ENCODE measurements at places on chromosomes 7 and 10.

GRCh38 chr10:100806356-100806645, 60.9 kb downstream of the PAX2 start:
- no peak for DNase-seq

GRCh38 chr10:13978533-13979115, 352.1 kb downstream of the FRMD4A start:
- DNase-seq: no peak

DNA sequence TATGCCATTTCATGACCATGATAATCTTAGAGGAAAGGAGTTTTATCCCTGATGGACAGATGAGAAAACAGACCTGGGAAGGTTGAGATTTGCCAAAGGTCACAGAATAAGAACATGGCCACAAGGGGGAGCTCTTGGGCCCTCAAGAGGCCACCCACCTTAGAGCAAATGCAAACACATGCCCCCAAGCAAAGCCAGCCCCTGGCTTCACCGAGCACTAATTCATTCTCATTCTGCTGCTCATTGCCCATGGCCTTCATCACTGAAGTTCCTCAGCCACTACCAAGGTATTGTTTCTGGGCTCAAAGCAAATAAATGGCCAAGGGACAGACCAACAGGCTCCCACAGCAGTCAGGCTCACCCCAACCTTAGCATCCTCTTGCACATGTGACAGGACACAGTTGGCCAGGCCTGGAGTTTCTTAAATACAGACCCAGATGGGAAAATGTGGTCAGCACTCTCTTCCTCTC, 44.2 kb downstream of the PDLIM1 start:
- peak; percentile 45 for DNase-seq

- DNase-seq: no peak
Observed at GRCh38 chr7:24573554-24574338, 494 bp downstream of the PALS2 start.

DNA sequence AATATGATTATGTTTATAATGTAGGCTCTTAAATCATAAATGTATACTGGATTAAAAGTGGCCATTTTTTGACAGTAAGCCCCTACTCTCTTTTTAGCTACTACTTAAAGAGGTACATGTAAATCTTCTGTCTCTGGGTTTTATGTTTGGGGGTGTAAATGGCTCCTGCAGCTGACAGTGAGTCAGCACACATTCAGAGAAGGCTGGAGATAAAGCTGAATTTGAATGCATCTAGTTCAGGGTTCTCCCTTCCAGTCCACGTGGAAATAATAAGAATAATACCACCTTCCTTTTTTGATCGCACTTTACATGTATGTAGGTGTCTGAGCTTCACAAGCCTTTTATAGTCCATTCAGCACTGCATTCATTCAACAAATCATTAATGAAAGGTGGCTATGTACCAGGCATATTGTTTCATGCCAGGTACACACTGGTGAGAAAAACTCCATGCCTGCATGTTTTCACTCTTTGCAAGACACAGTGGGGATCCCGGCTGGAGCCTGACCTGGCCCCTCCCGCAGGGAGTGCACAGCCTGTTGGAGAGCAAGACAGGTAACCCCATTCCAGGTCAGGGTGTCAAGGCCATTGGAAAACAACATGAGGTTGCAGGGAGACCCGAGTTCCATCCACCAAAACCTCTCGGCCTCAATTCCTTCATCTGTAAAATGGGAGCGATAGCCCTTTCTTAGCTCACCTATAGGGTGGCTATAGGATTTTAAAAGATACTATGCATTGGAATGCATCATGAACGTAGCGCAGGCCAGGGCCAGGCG, 107.5 kb upstream of the ANLN start:
- DNase-seq: no peak

GRCh38 chr10:8229153-8229552, 174.7 kb downstream of the GATA3 start:
- no peak for DNase-seq

DNA sequence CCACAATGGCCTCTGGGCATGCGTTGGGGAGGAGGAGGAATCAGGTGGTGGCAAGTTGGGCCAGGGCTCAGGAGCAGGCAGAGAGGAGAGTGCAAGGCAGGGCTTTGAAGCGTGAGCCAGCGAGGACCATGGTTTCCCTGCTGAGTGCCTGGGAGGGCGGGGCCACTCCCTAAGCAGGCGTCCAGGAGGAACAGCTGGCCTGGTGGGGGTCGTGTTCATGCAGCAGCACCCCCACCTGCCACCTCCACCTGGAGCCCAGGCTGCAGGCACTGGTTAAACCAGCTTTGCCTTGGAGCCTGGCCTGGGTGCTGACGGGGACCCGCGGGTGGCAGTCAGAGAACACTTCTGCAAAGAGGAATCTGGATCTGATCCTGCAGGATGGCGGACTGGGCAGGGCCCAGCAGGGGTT, 24.2 kb upstream of the AQP1 start:
- DNase-seq: no peak

All from activated CD4-positive, alpha-beta T cell treated with anti-CD3 and anti-CD28 coated beads for 24 hours (primary cell).